ENCODE measurements at places on chromosomes 12 and 14.

GRCh38 chr12:106301611-106302321 is 767 bp upstream of the TCP11L2 start:
- DNase-seq, result peak; percentile 82

GRCh38 chr14:95250936-95251335 is 68.8 kb downstream of the CLMN start:
- no peak for DNase-seq

DNA sequence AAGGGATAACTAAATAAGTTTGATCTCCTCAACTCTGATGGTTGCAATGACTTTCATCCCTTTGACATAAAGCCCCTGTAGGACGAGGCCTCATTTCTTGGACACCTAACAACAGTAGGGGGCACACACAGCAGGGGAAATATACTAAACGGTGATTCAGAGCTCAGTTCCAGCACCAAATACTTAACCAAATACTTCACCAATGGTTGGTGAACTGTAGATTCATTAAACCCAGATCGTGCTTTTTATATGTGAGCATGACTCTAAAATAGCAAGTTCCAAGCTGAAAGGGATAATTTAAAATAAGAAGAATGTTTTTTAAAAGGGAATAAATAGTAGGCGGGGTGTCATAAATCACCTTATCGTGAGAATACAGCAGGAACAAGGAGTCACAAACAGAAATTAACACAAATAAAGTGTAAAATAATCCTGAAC is 53.2 kb downstream of the ATG2B start:
- DNase-seq, result no peak

DNA sequence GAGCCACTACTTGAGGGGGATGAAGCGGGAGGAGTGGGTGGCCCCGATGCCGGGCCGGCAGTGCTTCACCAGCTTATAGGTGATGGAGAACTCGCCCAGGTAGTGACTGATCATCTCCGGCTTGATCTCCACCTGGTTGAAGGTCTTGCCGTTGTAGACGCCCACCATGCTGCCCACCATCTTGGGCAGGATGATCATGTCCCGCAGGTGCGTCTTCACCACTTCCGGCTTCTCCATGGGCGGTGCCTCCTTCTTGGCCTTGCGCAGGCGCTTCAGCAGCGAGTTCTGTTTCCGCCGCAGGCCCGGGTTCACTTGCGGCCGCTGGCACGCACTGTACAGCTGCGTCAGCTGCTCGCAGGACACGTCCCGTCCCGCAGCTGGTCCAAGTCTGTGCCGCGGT is 3.4 kb downstream of the TIGAR start:
- DNase-seq, result no peak

GRCh38 chr12:69508091-69508490 is 37.9 kb downstream of the FRS2 start:
- no peak for DNase-seq

DNA sequence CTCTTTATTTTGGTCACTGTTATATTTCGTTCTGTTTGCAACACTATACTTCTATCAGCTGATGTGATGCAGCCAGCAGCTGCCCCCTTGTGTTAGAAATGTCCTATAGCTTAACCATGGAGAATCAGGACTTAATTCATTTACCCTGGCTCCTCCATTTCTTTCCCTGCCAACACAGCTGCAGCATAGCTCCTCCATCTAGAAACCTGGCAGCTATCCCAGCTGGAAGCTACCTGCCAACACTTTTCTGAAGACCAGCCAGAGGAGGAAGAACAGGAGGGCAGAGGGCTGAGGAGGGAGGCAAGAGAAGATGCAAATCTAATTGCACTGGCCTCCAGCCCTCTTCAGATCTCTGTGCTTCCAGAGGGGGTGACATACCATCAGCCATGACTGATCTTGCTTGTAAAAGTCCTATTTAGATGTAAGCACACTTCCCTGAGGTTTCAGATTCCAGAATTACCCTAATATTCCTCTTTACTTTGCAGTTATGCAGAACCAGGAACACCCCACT is 156.8 kb upstream of the TMEM260 start:
- DNase-seq, result peak; percentile 38

DNA sequence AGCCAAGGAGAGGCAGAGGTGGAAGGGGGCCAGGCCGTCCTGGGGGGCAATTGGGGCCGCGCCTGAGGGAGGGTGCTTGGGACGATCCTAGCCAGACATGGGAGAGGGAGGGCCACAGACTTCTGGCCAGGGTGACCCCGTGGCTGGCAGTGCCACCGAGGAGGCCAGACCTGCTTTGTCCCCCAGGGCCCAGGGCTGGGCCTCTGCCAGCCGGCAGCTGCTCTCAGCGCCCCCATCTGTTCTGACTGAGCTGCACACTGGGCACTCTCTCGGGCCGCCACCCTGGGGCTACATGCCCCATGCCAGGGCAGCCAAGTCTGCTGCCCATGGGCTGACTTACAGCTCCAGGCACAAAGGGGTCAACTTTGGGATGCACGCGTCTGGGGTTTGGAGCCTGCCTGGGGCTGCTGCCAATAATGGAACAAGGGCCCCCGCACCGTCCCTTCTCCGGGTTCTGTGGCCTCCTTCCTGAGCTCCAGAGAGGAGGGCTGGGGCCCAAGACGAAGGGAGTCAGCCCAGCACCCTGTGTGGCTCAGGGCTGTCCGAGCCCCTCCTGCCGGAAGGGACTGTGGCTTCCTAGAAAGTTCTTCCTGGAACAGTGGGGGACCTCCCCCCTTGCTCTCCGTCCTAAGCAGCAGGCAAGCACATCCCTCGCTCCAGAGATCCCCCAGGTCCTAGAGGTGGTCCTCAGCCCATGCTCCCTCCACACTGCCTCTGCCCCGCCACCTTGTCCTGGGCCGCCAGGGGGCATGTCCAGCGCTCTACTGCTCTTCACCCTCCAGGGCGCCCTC is 1.1 kb downstream of the ADSS1 start:
- peak; percentile 58 for DNase-seq

DNA sequence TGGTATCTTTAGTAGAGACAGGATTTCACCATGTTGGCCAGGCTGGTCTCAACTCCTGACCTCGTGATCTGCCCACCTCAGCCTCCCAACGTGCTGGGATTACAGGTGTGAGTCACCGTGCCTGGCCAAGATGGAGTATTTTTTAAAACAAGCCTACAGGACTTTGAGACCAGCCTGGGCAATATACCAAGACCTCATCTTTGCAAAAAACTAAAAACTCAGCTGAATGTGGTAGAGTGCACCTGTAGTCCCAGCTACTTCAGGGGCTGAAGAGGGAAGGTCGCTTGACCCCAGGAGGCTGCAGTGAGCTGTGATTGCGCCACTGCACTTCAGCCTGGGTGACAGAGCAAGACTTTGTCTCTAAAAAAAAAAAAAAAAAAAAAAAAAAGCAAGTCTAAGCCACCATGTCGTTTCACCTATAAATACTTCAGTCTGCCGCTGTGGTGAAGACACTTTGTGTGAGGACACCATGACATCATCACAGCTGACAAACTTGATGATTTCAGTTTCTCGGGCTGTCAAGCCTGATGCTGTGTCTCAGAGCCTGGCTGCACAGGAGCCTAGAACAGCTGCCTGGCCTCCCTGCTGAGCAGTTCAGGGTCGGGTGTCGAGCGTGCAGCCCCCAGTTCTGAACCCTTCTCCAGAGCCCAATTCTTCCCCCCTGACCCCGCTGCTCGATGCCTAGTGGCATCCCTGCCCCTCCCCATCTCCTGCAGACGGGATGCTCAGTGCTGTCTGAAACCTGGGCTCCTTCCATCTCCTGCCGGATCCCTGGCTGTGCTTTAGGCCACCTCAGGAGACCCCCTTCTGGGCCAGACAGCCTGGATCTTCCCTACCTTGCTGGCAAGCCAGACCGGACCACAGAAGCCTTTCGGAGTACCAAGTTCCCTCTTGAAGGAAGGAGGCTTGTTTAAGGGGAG is 119.2 kb upstream of the EVL start:
- no peak for DNase-seq

GRCh38 chr12:86669010-86669409 is 412.8 kb upstream of the MGAT4C start:
- no peak for DNase-seq

DNA sequence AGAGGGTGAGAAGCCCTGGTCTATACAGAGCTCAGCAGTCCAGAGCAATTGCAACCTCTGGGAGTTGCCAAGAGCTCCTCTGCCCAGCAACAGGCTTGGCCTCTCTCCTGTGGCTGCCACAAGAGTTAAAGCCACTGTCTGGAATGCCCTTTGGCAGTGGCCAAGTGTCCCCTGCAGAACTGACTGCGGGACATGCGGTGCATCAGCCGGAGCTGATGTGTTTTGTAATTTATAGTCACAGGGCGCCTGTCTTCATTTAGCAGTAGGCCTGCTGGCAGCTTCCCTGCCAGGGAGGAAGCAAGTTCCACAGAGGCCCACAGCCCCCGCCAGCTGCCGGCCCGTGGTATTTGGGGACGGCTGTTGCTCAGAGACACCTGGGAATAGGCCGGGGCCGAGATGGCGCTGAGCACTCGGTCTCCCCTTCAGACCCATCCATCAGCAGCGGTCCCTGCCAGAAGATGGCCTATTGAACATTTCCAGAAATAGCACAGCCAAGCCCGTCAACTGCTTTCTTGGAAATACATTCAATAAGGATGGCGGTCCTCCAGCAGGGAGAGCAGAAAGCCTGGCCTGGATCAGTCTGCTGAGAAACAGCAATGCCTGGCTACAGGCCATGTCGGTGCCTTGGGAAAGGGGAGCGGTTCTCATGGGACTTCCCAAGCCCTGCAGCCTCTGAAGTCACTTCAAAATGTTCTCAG is 217.4 kb downstream of the CRADD start:
- DNase-seq, result peak; percentile 70

- no peak for DNase-seq
Observed at GRCh38 chr12:29414368-29414767, 33.4 kb upstream of the ERGIC2 start.

DNA sequence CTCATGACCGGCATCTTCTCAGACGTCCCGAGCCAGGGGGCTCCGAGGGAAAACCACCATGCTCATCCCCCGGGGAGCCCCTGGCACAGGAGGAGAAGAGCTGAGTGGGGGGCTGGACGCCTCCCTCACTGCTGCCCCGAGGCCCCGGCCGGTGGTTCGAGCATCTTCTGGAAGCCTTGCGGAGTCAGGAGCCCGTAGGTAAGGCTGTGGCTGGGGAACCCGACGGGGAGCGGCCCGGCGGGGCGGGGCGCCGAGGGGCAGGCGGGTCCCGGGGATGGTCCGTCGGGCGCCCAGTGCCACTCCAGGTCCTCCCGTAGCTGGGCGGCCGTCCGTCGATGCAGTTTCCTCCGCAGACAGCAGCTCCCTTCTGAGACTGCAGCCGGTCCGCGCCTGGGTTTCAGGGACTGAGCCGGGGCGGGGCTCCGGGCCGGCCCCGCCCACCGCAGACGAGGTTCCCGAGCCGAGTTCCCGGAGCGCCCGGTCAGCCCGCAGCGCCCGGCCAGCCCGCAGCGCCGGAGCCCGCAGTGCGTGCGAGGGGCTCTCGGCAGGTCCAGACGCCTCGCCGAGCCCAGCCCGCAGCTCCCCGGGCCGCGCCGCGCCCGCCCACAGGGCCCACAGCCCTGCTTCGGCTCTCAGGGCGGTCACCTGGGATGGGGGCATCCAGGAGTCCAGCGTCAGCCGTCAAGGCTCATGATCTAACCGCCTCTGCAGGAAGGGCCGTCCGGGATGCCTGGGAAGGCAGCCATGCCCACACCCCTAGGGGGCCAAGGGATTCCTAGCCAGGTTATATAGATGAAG is at the start of gene PGF:
Gene PGF, minus strand, starts transcription at position 369 of the 798 bp plus-strand sequence. Its CDS starts 355 bp downstream, at position 14.
- DNase-seq, result peak; percentile 60

- DNase-seq, result no peak
Observed at GRCh38 chr12:49212572-49212971, 23.7 kb upstream of the TUBA1A start.

GRCh38 chr14:50082784-50083466 is 33.4 kb downstream of the VCPKMT start:
- no peak for DNase-seq

DNA sequence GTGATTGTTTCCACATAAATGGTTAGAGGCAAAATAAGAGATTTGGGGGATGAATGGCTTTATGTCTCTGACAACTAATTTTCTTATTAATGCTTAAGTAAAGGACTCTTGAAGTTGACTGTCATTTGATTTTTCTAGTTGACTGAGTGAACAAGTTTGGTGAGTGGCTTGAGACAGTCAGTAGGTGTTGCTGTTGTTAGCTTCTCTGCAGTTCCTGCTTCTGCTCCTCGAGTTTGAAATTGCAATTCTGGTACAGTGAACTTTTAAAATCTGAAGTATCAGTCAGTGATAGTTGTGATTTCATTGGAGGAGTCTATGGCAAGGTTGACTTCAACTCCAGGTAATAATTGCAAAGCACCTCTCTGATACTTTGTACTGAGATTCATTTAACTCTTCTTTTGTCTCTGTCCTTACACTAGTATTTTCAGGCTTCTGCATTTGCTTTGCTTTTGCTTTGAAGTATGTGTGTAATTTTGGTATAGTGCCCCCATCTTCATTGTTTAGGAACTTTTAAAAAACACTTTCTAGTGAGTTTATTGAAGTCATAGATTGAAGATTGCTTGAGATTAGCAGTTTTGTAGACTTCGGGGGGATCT is 415.5 kb downstream of the PCNX1 start:
- DNase-seq, result no peak

DNA sequence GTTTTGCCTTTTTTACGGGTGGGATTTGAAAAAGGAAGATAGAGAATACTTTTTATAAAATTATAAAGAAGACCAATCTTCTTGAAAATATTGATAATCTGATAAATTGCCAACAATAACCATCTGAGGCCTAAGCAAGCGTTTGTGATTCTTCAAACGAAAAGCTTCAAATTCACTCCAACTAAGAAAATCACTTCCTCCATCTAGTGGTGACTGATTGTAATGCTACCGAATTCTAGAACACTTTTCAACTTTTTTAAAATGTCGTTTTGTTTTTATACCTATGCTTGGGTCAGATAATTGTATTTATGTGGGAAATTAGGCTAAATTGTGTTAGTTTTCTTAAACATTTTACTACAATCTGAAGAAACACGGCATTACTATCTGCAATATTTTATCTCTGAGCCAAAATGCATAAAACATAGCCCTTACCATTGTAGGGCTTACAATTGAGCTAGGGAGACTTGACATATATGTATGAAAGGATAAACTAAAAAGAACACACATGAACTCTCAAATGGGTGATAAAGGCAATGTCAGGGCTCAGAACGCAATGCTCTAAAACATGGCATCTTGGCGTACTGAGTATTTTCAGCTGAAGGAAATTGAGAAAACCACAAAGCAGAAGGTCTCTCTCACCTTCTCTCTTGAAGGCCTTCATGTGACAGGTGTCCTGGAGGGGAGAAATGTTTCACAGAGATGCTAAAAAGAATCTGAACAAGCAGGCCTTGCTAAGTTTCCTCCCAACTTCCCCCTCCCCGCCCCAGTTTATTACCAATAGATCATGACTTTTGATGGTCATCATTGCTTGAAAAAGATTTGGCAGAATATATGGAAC is 36.8 kb upstream of the G2E3 start:
- no peak for DNase-seq
